Stimulated activated CD4-positive, alpha-beta T cell treated with anti-CD3 and anti-CD28 coated beads, TNF-alpha, amount 100 ng/mL, for 24 hours (primary cell): ENCODE measurements at places on chromosomes 11 and 22.

- DNase-seq: peak; percentile 59
Measured at GRCh38 chr22:30435674-30436126, 10.1 kb downstream of the MTFP1 start.

DNA sequence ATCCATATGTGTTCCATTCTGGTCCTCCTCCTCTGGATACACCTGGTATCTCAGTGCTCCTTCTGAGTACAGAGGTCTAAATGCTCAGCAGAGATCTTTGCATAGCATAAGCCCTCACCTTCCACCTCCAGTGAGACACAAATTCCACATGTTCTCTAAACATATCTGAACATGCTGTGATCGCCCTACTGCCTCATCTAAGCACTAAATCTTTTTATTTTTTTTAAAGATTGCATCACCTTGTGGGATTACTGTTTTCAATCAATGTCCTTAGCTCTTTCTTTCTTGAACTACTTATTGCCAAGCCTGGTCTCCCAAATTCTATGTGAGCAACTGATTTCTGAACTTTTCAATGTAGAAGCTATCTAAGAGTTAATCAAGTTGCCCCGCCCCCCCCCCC is 113.4 kb downstream of the TRPC6 start:
- no peak for DNase-seq

DNA sequence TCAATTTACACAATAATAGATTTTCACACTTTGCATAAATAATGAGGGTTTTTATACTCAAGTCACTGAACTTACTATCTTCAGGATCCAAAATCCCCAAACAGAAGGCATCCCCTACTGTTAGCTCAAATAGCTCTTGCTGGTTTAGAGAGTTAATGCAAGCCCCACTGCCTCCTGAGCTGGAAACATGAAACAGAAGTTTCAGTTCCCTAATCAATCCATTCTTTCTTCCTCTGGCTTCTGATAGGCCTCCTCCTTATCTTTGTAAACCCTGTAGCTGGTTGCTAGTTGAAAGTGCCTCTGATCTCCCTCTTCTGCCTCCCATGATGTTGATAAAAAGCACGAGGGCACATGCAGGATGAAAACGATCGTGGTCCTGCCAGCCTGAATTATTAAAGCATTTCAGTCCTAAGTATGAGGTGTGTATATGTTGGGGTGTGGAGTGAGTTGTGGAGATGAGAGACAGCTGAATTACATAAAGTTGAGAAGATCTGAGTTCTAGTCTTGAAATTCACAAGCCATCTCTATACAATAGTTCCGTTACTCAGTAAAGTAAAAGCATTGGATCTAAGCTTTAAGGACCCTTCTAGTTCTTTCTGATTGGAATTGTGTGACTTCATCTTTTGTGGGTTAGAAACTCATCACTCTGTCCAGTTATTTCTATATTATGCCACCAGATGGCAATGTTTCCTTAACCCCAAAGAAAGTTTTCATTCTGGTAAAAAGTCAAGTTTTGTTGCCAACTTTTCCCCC is 35.0 kb upstream of the EHF start:
- DNase-seq: no peak

- DNase-seq: no peak
Measured at GRCh38 chr11:102367364-102367763, 20.4 kb downstream of the BIRC2 start.

DNA sequence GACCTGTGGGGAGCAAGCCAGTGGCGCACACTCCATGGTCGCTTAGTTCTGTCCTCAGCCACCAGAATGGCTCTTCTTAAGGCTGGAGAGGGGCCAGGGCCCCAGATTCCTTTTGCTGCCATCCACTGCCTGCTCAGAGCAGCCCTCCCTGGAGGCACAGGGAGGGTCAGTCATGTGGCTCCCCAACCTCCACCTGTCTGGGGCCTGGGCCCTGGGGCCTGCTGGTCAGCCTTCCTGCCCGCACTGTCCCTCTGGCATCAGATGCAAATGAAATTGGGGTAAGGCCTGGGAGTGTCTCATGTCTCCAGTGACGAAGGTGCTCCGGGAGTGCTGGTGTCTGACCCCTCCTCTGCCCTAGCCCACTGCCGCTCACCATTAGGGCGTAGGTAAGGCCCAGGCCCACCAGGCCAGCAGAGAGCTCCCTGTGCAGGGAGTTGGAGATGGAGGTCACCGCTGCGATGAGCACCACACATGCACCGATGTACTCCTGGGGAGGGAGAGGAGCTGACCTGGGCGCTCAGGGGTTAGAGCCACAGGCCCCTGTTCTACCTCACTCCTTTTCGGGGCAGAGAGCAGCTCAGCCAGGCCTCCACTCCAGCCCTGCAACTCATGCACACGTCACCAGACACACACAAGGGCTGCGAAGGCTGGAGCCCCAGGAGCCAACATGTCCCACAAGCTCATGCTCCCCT is 9.0 kb upstream of the KCNJ11 start:
- no peak for DNase-seq

GRCh38 chr11:108639146-108639545 is 25.7 kb upstream of the DDX10 start:
- DNase-seq: no peak

DNA sequence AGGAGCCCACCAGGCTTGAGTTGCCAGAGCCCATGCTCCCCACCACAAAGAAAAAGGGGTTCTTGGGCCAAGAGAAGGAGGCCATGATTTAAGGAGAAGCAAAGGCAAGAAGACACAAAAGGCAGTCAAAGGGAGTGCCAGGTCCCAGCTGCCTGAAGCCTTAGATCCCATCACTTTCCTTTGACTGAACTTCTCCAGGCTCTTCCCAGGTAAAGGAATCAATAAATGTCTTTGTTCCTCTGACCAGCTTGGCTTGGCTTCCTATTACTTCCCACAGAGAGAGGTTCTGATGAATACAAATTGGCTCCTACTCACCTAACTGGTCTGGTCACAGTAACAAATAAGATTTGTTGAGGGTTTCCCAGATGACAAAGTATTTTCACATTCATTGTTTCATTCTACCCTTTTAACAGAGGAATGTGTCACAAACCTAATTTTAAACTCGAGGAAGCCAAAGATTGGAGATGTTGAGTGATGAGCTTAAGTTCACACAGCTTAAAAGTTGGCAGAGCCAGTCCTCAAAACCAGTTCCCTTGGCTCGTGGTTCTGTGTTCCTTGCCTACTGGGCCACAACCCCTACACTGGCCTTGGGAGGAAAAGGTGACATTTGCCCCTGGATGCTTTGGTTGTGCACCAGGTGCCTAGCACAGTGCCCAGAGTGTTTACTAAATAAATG is 96.4 kb upstream of the SESN3 start:
- DNase-seq: no peak

DNA sequence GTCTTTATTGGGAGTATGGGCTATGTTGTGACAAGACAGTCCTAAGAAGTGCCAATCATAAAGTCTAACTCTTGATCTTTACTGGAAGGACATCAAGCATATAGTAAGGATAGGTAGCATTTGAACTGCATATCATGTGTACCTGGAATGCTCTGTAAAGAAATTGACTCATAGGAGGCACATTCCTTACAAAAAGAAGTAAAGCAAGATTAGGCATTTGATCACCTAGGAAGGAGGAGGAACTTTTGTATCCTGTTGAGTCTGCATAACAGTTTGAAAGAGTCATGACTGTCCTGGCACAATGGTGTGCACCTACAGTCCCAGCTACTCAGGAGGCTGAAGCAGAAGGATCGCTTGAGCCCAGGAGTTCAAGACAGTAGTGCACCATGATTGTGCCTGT is 42.2 kb upstream of the DNAJB7 start:
- no peak for DNase-seq

DNA sequence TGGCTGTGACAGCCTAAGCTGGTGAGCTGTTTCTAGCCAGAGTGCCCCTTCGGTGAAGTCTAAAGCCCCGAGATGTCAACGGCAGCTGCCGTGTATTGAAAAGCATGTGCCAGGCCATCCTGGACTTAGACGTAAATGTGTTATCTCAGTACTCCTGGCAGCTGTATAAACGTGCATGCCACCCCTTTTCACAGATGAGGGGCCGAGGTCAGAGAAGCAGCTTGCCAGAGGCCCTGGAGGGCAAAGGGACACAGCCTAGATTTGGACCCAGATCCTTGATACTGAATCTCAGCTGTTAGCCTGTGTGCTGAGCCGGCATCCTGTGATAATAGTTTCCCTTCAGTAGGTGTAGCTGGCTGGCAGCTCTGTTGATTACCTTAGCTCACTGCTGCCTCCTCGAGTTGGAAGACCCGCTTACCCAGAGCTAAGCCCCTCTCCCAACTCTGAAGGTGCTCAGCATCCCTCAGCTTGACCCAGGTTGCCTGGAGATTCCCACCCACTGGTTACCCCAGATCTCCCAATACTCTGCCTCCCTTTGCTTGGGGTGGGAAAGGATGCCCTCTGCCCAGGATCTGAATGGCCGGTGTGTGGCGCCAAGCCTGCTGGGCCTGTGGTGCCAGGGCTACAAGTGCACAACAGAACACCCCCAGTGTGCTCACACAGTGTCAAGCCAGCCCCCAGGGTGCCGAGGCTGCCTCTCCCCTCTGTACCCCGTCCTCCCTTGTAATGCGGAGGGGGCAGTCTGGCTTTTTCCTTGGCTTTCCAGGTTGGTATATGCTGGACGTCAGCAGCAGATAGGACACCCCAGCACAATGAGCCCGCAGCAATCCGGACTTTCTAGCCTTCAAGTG is 59.8 kb upstream of the WNT7B start:
- DNase-seq: peak; percentile 18

- no peak for DNase-seq
Measured at GRCh38 chr22:31449506-31449905, 40.1 kb downstream of the EIF4ENIF1 start.

DNA sequence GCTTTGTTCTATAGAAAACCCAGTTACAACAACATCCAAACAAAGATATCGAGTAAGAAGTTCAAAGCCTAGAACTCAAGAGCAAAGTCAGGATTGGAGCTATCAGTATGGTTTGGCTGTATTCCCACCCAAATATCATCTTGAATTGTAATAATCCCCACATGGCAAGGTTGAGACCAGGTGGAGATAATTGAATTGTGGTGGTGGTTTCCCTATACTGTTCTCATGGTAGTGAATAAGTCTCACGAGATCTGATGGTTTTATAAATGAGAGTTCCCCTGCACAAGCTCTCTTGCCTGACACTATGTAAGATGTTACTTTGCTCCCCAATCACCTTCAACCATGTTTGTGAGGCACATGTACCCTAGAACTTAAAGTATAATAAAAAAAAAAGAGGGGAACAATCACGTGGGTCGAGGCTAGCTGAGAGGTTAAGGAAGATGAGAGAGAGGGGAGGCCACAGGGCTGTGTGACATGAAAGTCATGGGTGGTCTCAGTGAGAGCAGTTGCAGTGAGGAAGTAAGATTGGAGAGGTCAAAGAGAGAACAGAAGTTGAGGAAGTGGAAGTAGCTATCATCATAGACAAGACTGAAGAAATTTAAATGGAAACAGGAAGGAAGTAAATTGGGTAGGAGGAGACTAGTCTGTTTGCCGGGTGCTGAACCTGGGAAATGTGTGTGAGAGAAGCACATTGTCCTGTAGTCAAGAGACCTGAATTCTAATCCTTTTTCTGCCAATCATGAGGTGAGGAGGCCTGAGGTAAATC is 80.1 kb upstream of the CD44 start:
- DNase-seq: no peak

GRCh38 chr11:66639066-66639813 is 737 bp downstream of the RBM4 start:
- no peak for DNase-seq

DNA sequence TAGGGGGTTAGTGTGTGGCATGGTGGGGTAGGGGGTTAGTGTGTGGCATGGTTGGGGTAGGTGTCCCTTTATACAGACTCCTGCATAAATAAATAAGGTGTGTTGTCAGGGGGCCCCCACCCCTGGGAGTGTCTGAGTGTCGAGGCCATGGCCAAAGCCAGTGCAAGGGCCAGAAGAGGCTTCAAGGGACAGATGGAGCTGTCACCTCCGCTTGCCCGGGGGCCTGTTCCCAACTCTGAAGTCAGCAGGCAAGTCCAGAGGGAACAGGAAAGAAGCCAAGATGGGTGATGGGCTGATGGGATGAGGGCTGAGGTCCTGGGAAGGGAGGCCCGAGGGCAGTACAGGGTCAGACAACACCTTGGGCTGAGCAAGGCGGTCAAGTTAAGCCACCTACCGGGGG is 997.8 kb downstream of the BRD1 start:
- no peak for DNase-seq

DNA sequence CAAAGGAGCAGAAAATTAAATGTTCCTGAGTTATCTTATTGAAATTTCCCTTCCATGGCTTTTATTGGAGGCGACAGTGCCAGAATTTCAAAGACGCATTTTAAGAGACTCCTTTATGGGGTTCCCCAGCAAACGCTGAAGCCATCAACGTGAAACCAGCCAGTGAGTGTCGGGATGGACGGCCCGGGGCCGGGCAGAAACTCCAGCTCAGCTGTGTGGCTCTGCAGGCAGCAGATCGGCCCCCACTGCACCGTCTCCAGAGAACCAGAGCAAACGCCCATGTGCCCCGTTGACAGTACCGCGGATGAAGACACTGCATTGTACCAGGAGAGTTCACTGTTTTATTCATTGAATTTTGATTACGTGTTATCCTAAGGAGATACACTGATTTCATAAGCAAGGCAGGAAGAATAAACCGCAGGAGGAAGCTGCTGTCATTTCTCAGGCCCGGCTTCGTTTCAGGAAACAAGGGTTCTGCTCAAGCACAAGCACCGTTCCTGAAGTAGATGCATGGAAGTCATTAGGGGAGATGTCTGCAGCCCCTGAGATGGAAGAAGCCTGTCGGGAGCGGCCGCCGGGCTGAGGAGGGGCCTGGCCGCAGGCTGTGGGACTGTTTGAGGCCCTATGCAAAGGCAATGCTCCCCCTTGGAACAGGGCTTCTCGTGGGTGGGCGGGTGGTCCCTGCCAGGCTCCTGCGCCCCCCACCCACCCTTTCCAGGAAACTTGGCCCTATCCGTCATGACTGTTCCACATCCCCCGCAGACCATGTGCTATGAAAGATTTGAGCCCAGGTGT is 639.7 kb downstream of the TBC1D22A start:
- DNase-seq: no peak

- no peak for DNase-seq
Measured at GRCh38 chr11:107018219-107018901, at the start of gene GUCY1A2. Gene GUCY1A2, minus strand, starts transcription at chr11:107018476. Its CDS starts 421 bp downstream, at chr11:107018055.

GRCh38 chr11:12140186-12140793 is 29.9 kb downstream of the MICAL2 start:
- DNase-seq: no peak

GRCh38 chr11:120511116-120511819 is at the start of gene GRIK4:
Gene GRIK4, plus strand, starts transcription at chr11:120511748. Its CDS starts 148,571 bp downstream, at chr11:120660319.
- peak; percentile 55 for DNase-seq

GRCh38 chr22:30948930-30949342 is 19.6 kb downstream of the MORC2 start:
- no peak for DNase-seq
